NCI-H2029 treated with DMSO at 0.1 percent for 48 hours (cell line): ENCODE measurements at places on chromosomes 1 and 21.
A peak's percentile ranks its signal among the peaks of the same experiment; 100 is the strongest.

DNA sequence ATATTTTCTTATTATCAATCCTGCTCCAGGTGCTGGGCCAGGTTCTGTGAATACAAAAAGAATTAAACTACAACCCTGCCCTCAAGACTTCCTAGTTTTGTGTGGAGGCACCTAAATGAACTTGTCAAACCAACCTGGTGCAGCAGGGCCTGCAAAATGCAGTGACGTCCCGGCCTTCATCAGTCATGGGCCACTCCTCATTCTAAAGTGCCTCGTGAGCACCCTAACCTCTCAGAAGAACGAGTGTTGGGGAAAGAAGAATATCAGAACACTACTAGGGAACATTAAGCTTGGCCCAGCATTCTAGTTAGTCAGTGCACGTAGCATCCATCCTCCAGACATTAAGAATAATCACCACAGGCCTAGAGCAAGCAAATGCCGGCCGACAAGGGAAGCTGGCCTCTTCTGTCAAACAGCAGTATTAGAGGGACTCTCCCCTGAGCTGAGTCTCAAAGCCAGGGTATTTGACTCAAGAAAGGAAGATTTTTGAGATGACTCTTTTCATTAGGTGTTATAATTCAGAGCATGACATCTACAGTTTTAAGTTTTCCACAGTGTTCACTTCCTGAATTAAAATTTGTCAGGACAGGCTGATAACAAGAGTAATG lies 137.9 kb downstream of the SLC45A1 start:
- DNase-seq, result no peak

DNA sequence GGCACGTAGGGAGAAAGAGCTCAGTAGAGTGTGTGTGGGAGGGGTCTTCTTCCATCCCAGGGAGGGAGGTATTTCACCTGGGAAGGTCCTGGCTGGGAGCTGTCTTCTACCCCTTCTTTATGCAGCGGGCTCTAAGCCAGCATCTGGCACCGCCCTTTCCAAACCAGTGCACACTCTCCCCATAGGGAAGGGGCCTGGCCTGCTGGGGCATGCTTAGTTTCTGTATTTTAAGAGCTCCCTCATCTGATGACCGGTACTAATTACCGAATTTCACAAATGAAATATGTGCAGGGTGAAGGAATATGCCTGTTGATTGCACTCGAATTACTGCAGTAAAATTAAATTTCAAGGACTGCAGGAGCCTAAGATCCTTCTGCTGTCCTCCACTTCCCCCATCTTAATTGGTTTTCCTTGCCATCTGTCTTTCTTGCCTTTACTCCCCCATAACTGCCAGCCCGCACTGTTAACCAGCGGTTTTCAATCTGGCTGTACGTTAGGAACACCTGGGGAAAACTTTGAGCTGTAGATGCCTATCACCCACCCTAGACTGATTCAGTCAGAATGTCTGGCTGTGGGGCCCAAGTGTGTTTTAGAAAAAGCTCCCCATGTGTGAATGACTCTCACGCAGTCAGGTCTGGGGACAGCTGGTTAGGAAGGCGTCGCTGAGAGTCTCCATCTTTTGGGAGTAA lies 20.1 kb downstream of the GALNT2 start:
- no peak for DNase-seq

- peak; percentile 49 for DNase-seq
These were observed 25.7 kb upstream of the NLRP3 start for GRCh38 chr1:247390116-247390791.

GRCh38 chr1:34808051-34808810 lies 15.4 kb downstream of the GJA4 start:
- no peak for DNase-seq

DNA sequence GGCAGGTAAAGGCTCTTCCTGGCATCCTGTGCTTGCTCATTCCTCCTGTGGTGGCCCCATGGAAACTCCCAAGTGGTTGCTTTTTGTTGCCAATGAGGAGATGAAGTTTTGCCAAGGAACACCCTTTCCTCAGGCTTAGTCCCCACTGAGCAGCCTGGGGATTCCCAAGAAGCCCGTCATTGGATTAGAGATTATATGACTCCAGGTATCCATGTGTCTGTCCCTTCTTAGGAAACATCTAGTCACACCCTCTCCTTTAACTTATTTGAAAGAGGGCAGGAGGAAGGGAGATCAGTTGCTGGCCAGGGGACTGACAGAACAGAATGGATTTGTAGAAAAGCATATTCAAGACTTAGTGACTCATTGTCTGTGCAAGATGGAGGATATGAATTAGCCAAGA lies 3.8 kb upstream of the LCE3A start:
- no peak for DNase-seq

- DNase-seq, result no peak
These were observed 1667.8 kb downstream of the MRPL39 start for GRCh38 chr21:23939369-23940065.

GRCh38 chr1:226149806-226150205 lies 36.7 kb downstream of the ACBD3 start:
- DNase-seq, result no peak

DNA sequence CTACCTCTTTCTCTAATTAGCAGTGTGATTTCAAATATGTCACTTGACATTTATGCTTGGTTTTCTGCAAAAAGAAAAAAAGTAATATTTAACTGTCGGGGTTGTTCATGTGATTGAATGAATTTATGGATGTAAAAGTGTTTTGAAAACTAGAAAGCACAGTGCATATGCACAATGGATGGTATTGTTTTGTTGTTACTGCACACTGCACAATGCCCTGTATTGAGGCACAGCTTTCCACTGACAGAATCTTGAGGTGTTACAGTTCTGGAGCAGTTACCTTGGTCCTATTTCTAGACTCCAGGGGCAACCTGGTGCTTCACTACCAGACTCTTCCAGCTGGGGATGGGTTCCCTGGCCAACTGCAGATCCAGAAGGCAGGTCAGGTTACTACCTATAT lies 116.8 kb upstream of the L1TD1 start:
- no peak for DNase-seq
